ENCODE measurements at places on chromosomes 7 and 10. TPM values are rescaled to one million over a fixed set of nuclear protein-coding genes. Genes with fewer than 3 reads are reported as not detected.

The PDAP1 gene
- polyA plus RNA-seq, result 97.4 TPM

DNA sequence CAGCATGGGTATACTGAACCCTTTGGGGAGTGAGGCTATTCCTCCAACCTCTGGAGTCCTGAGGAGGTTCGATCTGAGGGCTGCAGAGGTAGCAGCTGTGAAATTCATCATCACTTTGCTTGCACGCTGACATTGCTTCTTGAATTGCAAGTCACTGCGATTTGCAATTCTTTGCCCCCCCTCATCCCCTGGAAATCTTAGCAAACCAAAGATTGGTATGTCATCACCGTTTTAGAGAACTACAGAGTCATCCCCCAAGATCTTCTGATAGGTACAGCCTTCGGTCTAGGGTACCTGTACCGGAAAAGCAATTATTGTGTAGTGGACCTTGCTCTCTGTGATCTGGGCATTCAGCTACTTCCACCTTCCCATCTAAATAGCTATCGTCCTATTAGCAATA is 192.6 kb downstream of the KLF6 start:
- no peak for DNase-seq

DNA sequence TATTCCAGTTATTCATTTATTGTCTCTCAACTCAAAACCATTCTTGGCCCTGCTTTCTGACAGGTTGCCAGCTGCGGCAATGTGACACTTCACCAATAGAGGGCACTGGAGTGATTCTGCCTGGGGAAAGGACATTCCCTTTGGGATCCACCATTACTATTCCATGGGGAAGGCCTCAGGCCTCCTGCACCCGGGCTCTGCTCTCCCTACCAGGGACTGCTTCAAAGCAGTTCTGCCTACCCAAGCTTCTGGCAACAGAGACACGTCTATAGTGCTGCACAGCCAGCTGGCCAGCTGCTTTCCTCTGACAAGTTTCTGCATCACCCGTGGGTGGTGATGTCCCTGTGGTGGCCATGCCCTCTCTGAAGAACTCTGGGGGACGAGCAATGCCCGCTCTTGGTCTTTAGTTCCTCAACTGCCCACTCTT is 163.8 kb downstream of the ELMO1 start:
- DNase-seq, result peak; percentile 54

DNA sequence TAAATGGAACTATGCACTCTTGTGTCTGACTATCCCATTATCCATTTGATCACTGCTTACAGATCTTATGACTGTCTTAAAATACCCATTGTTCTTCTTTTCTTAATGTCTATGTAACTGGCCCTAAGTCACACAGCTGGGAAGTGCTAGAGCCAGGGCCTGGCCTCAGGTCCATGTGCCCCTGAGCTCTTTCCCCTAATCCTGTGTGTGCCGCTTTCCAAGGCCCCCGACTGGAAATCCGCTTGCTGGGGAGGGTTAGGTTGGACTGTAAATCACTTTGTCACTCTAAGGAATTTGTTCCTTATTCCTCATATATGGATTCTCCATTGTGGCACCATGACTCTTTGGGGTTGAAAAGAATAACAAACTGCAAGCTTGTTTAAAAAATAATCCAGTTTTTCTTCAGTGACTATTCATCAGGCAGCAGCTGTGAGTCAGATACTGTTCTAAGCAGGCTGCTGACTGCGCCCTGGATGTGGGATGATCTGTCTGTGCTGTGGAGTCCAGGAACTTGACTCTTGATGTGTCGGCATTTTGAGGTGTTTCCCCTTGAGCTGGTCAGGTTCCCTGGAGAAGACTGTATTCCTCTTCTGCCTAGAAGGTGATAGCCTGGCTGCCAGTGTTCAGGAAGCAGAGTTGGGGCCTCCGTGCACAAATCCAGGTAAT is 236.3 kb downstream of the SDK1 start:
- DNase-seq, result no peak

GRCh38 chr10:123142701-123143161 is 5.2 kb upstream of the HMX2 start:
- no peak for DNase-seq

GRCh38 chr7:47278043-47278442 is 303.9 kb downstream of the TNS3 start:
- DNase-seq, result no peak

- no peak for DNase-seq
These were observed 118.7 kb downstream of the RALA start for GRCh38 chr7:39741942-39742623.

The PLA2G12B gene
- polyA plus RNA-seq, result not detected

DNA sequence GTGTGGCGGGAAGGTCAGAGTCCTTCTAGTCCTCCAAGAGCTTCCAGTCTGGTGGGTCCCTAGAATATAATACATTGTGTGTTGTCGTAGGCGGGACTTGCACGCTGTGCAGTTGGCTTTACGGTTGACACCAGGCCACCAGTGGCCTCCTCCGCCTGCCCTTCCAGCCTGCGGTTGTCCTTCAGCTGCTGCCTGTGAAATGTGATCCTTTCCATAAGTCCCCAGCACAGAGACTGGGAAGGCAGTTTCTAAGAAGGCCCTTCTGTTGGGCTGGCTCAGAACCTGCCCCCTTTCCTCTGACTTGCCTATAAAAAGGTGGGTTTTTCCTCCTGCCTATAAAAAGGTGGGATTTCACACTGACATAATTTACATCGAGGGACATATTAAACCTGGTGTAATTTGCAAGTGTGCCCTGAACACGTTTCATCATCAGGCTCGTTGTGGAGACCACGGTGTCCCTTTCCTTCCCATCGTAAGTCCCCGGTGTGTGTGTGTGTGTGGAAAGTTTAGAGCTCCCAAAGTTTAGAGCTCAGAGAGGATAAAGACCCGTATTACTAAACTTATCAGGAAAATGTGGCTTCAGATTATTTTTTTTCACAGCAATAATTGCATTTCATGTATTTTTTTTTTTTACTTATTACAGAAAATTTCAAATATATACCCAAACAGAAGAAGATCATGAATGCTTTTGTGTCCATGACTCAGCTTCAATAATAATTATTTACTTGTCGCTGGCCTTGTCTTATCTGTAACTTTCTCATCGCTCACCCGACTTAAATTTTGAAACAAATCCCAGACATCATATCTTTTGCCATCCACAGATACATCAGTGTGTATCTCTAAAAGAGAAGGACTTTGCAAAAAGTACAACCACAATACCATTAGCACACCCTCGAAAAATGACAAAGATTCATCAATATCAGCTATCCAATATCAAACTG is 45.1 kb downstream of the CUX1 start:
- DNase-seq, result peak; percentile 59

DNA sequence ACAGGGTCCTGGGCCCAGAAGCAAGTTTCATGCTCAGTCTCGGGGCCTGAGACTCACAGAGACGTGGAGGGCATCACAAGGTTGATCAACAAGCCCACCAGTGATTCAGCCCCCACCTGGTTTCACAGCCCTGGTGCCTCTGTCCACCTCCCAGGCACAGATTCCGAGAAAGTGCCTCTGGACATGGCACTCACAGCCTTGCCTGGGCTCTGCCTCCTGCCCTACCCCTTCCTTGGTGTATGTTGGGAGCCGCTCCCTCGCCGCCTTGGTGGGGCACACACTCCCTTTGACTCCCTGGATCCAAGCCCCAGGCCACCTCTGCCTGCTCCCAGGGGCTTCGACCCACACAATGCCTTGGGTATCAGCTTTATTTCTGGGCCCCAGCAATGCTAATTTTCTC is 200.8 kb upstream of the PPP2R2D start:
- no peak for DNase-seq

- DNase-seq, result no peak
These were observed 22.3 kb upstream of the PRRT4 start for GRCh38 chr7:128383776-128384175.

DNA sequence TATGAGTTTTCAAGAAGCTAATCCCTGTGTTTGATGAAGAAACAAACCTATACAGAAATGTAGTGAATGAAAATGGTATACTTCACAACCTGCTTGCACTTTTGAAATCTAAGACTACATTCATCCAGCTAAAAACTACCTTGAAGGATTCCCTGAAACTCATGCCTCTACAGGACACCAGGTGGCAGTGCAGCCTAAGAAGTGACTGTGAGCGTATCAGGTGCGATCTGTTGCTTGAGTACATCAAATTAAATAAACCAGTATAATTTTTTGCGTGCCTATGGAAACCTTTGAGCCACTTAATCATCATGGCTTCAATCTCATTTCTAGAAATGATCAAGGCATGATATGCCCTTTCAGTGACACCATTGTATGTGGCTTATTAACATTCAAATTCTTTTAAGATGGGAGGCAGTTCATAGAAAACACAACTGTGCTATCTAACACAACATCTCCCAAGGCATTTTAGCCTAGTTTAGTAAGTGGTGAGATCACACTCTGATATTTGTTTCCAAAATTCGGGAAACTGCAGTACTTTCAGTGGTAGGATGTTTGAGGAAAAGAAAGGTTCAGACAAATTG is 57.4 kb downstream of the PPP1R17 start:
- DNase-seq, result peak; percentile 59

The ODAD2 gene
- polyA plus RNA-seq, result 1.0 TPM

The TRPV6 gene
- polyA plus RNA-seq, result not detected
